ENCODE measurements at places on chromosomes 13 and 19. TPM values are rescaled to one million over a fixed set of nuclear protein-coding genes. Genes with fewer than 3 reads are reported as not detected.

DNA sequence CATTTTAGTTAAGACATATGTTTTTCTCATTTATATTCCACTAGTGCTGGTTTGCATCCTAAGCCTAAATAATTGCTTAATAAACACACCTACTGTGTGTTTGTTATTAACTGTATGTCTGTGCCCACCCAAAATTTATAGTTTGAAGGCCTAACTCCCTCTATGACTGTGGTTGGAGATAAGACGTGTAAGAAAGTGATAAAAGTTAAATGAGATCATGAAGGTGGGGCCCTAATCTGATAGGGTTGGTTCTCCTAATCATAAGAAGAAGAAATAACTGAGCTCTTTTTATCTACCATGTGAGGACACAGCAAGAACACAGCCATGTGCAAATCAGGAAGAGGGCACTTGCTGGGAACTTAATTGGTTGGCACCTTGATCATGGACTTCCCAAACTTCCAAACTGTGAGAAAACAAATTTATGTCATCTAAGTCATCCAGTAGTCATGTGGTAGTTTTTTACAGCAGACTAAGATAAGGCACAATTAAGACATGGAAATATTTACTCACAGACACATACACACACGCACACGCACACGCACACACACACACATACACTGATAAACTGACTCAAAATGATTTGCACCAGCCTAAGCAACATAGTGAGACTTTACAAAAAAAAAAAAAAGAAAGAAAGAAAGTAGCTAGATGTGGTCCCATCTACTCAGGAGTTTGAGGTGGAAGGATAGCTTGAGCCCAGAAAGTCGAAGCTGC, 662.1 kb downstream of the PCDH9 start:
- DNase-seq, result no peak

Gene CEACAM8
- total RNA-seq, result not detected

Gene PSG3
- not detected for total RNA-seq

Gene COX7A1
- not detected for total RNA-seq

DNA sequence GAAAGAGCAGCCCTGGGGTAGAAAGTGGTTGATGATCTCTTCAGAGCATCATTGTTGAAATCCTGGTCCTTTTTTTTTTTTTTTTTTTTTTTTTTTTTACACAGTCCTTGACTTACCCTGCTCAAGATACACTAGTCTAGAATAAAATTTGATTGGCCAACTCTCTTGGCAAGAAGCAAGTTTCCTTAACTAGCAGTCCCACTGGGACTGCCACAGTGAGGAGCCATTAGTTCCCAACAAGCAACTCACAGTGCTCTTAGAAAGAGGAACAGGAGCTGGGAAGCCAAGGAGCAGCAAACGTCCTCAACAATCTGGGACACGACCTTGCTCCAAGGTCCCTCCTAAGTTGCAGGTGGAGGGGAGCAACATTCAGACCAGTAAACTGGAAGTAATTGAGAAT, 47.9 kb upstream of the INTS6 start:
- DNase-seq, result no peak

Gene RFPL4AL1
- not detected for total RNA-seq

DNA sequence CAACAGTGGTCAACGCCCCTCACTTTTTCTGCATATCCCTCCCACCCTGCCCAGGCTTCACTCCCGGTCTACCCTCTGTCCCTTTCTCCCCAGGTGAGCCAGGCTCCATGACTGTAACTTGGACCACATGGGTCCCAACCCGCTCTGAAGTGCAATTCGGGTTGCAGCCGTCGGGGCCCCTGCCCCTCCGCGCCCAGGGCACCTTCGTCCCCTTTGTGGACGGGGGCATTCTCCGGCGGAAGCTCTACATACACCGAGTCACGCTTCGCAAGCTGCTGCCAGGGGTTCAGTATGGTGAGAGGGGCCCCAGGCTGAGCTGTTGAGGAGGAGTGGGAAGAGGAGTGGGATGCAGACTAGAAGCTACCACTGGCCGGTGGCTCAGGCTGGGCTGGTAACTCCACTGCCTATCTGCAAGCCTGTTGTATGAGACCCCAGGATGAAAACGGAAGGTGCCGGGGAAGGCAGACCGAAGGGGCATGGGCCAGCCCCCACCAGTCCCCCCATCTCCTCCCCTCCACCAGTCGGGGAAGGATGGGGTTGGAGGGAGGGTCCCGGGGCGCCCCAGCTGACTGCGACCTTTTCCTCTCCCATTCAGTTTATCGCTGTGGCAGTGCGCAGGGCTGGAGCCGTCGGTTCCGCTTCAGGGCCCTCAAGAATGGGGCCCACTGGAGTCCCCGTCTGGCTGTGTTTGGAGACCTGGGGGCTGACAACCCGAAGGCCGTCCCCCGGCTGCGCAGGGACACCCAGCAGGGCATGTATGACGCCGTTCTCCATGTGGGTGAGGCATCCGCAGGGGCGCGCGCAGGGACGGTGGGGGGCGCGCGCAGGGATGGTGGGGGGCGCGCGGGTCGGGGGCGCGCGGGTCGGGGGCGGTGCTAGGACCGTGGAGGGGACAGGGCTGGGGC, 14.4 kb downstream of the ACP7 start:
- DNase-seq, result no peak

- DNase-seq, result no peak
Measured at GRCh38 chr13:20461860-20462532, 63.7 kb downstream of the CRYL1 start.

DNA sequence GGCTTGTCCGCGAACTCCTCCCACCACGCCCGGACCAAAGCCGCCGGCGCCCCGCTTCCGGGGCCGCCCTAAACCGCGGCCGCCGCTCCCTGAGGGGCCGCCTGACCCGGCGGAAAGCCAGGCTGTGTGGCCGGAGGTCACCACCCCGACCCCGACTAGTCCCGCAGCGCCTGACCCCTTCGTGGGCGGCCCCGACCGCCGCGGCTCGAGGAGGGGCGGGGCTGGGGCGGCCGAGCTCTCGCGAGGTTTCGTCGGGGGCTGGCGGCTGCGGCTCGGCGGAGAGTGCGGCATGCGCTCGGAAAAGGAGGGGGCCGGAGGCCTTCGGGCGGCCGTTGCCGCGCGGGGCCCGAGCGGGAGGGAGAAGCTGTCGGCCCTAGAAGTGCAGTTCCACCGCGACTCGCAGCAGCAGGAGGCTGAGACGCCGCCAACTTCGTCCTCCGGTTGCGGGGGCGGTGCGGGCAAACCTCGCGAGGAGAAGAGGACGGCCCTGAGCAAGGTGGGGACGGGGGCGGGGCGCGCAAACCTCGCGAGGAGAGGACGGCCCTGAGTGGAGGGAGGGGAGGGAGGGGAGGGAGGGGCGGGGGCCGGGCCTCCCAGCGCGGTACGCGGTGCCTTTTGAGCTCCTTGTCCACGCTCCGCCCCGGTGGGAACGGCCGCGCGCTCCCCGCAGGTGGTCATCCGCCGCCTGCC, at the start of gene UPF3A:
Gene UPF3A (plus strand): TSS at position 251 of the 690 bp plus-strand sequence. CDS start 39 bp downstream, at position 290.
- peak; percentile 86 for DNase-seq

Gene CGB8
- not detected for total RNA-seq

Gene ZBTB32
- total RNA-seq, result 0.27 TPM

Gene ZNF610
- 0.68 TPM for total RNA-seq

- DNase-seq, result no peak
Measured at GRCh38 chr13:109868578-109869311, 82.4 kb upstream of the IRS2 start.

DNA sequence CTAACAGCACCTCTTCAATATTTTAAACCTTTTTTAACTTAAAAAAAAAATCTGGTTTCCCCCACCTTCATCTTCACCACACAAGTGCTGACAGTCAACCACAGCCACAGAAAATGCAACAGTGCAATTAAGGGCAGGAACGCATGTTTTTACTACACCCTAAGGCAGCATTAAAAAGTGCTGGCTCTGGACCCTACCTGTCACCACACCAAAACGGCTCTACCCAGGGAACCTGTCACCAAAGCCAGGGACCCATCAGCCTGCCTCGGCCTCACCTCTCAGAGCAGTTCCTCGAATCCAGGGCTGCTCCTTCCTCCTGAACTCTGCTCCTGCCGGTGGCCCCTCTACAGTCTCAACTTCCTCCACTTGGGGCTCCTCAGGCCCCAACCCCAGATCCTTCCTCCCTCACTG, 22.5 kb upstream of the SLC35E1 start:
- no peak for DNase-seq
